ENCODE measurements at places on chromosomes 2 and 18. TPM values are rescaled to one million over a fixed set of nuclear protein-coding genes. Genes with fewer than 3 reads are reported as not detected.

SCG2 gene
- polyA plus RNA-seq, result 0.16 TPM

GRCh38 chr2:55430211-55430975, 10.7 kb upstream of the CCDC88A start:
- peak; percentile 63 for DNase-seq

DNA sequence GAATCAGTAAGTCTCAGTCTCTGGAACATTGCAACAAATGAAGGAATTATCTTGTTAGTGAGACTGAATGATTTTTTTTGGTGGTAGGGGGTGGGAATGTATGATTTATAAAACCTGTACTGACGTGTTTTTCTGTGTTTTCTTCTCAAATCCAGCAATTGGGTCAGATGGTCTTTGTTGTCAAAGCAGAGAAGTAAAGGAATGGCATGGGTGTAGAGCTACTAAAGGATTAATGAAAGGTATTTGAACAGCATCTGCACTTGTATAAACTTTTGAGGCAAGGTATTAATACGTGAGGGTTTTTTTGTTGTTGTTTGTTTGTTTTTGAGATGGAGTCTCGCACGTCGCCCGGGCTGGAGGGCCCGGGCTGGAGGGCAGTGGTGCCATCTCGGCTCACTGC, 10.7 kb downstream of the DDX1 start:
- DNase-seq, result no peak

GAREM2 gene
- 9.3 TPM for polyA plus RNA-seq

DNA sequence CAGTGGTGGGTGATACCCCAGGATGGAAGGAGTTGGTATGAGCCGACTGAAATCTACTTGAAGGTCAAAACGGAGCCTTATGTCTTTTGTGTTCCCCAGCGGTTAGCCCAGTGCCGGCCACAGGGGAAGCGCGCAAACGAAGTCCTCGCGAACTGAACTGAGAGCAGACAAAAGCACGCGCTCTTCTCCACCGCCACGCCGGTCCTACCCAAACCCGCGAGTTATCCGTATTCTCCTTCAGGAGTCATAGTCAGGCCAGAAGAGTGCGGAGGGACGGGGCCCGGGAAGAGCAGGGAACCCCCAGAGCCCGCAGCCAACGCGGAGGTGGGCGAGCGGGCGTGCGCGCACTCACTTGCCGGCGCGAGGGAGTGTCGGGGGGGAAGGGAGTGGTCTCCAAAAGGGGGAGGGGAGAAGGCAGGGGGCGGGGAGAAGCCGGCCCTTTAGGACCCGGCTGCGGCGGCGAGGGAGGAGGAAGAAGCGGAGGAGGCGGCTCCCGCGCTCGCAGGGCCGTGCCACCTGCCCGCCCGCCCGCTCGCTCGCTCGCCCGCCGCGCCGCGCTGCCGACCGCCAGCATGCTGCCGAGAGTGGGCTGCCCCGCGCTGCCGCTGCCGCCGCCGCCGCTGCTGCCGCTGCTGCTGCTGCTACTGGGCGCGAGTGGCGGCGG, at the start of gene IGFBP2:
TSS of gene IGFBP2 (plus strand) at position 469 of the 664 bp plus-strand sequence. CDS start at position 573, 104 bp downstream.
- DNase-seq, result peak; percentile 87

DNA sequence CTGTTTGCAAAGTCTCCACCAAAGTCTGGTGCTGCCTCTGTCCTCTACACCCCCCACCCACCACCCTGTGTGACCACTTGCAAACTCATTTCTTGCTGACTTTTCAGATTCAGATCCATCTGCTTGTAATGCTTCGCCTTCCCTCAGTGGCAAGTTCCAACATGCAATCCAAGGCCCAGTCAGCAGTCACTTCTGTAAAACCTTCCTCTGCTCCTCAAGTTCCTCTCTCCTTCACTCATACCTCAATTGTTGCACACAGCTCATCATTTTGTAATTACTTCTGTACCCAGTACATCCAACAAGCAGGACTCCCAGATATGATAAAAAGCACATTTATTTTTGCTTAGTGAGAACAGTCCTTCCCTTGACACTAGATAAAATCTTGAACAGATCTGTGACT, 6.5 kb upstream of the LOXHD1 start:
- DNase-seq, result no peak

PSMA8 gene
- polyA plus RNA-seq, result 0.16 TPM

DNA sequence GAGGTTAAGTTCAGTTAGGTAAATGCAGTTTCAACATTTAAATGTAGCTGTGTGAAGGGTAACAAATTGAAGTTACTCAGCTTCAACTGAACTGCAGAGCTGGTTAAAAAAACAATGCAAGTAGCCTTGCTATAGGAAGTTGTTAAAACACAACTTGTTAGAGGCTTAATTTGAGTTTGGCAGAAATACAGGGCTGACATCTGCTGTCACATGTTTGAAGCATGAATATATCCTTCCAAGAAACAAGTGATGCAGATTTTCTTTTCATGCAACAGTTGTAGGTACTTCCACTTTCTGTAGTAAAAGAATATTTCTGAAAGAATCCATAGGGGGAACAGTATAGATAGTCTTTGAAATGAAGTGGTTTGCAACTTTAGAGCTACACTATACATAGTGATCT, 208.7 kb upstream of the RASGRP3 start:
- peak; percentile 93 for DNase-seq

DNA sequence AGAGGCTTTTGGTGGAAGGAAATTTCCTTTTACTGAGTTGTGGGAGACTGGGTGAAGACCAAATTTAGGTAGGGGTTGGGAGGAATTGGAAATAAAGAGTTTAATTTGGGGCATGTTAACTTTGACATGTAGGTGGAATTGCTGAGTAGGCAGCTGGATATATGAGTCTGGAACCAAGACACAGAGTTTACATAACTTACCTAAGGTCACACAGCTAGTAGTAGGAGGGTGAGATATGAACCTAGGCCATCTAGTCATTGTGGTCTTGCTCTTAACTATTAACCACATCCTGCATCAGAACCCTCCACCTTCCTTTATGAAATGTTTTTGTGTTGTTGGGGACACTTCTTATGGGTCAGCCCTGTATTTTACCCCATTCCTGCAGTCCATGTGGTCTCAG, 113.1 kb downstream of the ICOS start:
- no peak for DNase-seq

GRCh38 chr2:29117636-29118303, 2.6 kb downstream of the CLIP4 start:
- no peak for DNase-seq

NCKAP5 gene
- polyA plus RNA-seq, result 3.7 TPM

- DNase-seq, result no peak
Measured at GRCh38 chr2:233798335-233799086, 20.4 kb downstream of the MROH2A start.

- peak; percentile 17 for DNase-seq
Measured at GRCh38 chr2:44398243-44398897, 36.6 kb downstream of the CAMKMT start.

ICOS gene
- not detected for polyA plus RNA-seq

DNA sequence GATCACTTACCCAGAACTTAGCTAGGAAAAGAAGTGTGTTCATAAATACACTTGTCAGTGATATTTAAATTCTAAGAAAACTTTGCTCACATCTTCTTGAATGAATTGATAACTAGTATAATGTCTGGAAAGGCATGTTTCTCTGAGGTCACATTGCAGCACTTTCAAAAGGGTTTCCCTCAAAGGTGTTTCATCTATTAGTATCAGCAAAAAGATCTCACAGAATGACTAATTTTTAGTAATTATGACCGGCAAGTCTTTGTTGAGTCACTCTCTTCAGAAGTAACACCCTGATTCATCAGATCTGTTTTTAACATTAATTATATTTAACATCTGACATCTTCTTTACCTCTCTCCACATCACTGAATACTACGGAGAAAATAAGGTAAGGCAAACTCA, 222.3 kb downstream of the IKZF2 start:
- no peak for DNase-seq

GRCh38 chr2:236661061-236661761, 91.6 kb downstream of the ACKR3 start:
- peak; percentile 36 for DNase-seq

GRCh38 chr18:37546651-37547050, 18.9 kb downstream of the CELF4 start:
- no peak for DNase-seq

CHRND gene
- polyA plus RNA-seq, result 141 TPM

DNA sequence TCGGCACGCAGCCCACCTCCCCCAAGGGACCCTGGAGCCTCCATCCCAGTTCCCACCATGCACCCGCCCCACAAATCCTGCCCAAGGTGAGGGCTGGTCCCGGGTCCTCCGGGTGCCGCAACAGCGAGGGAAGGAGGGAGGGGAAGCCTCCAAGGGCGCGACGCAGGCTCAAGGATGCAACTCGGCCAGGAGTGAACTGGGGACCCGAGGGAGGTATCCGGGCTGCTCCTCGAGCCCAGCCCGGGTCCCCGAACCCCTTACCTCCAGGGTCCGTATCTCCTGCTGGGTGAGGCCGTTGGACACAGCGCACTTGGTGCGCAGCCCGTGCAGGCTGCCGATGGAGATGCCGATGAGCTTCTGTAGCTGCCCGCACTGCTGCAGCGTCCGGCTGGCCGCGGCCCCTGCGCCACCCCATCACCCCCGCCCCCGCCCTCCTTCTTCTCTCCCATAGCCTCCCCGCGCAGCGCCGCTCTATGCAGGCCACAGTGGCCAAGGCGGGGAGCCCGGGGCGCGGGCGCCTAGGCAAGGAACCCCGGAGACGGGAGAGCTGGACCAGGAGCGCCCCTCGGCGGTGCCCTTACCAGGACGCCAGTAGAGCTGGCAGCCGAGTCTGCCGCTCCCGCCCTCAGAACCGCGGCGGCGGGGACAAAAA, 124.1 kb downstream of the ANKRD30BL start:
- DNase-seq, result peak; percentile 4

DNA sequence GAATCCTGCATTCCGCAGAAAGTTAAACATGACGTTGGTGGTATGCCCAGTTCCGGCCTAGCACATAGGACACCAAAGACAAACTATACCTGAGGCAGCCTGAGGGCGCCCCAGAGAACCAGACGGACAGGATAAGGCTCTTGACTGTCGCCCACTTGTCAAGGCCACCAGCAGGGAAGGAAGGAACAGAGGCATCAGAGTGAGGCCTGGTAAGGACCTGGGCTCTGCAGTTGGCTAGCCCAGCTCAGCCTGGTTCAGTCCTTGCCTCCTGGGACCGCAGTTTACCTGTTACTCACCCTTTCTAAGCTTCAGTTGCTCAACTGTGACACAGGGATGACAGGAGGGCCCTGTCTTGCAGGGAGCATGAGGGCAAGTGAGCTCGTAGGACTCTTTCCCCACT, 82.1 kb downstream of the ACTR2 start:
- no peak for DNase-seq

DNA sequence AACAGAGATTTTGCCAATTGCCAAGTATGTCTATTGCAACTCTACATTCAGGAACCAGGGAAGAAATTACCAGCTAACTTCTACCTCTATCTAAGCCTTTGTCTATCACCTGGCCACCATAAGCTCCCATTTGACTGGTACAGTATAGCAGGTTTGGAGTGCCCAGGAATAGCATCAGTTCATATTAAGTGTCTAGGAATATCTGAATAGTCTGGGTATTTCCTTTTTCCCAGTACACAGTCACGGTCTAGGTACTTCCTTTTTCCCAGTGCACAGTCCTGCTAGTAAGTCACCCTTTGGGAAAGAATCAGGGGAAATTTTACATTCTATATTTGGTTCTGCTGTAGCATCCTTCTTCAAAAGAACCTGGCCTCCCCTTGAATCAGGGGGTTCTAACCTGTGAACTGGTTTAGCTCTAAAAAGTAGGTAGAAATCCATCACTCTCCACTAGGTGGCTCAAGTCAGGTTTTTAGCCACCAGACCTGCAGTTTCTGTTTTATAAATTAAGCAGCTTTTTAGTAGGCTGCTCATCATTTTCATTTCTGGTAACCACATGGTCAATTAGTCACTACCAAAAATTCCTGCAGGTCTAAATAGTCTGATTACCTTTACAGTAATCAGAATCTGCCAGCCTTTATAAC, 49.3 kb upstream of the DNAJC10 start:
- DNase-seq, result no peak

DNA sequence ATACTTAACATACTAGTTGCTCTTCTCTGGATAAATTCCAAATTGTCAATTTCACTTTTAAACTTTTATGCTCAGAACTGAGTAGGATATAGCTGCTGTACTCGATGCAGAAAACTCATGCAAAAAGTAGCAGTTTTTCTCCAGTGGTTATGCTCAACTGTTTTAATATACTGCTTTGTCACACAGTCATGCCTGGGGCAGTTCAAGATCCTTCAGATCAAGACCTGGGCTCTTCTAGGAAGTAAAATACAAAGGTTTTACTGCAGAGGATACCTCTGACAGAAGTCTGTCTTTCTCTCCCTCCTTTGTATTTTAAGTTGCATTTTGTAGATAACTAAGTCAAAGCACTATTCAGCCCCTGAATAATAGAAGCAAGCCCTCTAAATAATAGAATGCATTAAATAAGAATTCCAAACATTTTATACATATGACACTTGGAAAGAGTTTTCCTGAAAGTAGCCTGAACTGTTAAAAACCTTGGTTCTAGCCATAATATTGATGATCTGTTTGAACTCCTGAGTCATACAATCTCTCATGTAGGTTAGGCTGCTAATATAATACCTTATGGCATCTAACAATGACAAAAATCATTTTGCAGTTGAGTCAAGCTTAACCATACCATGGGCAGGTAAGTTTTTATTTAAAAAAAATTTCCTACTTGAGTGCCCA, 183.3 kb upstream of the TRIB2 start:
- DNase-seq, result no peak

GRCh38 chr2:111634050-111634794, 249.8 kb downstream of the ANAPC1 start:
- DNase-seq, result no peak

- DNase-seq, result no peak
Measured at GRCh38 chr18:44997174-44997573, 316.5 kb downstream of the SETBP1 start.

ZAP70 gene
- 3.6 TPM for polyA plus RNA-seq

DNA sequence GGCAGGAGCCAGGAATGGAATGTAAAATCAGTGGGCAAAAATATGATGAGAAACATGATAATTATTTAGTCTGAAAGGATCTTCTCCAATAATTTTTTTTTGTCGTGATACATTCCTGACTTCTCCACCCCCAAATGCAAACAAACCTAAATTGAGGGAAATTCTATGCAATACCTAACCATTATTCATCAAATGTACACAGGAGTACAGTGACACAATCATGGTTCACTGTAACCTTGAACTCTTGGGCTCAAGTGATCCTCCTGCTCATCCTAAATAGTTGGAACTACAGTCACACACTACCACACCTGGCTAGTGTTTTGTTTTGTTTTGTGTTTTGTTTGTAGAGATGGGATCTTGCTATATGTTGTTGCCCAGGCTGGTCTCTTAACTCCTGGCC, 46.5 kb downstream of the RAB10 start:
- DNase-seq, result no peak

GRCh38 chr18:48884306-48884705, 66.5 kb downstream of the SMAD7 start:
- no peak for DNase-seq

GRCh38 chr2:46342566-46343315, 45.5 kb downstream of the EPAS1 start:
- DNase-seq, result no peak

GRCh38 chr2:111168528-111169239, 48.0 kb downstream of the BCL2L11 start:
- DNase-seq, result peak; percentile 49
